Activated CD4-positive, alpha-beta memory T cell treated with anti-CD3 and anti-CD28 coated beads for 36 hours (primary cell): ENCODE measurements at places on chromosomes 1 and 21.
A peak's percentile ranks its signal among the peaks of the same experiment; 100 is the strongest.

DNA sequence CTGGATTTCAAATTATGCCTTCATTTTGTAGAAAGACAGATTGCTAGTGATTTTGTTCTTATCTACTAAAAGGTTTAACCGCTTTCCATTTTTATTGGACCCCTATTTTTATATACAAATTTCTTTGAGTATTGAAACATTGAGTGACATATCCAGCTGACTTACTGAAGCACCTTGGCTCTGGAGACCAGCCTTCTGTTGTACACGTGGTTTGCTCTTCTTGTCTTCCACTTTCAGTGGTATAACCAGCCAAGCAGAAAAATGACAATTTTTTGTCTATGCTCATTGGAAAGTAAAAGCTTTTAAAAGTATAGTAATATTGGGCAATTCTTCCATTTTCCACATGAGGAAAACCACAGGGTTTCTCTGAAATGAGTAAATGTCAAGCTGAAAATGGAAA is 4.4 kb downstream of the F13B start:
- no peak for DNase-seq

GRCh38 chr21:37582590-37582989 is 216.0 kb downstream of the DYRK1A start:
- peak; percentile 22 for DNase-seq

DNA sequence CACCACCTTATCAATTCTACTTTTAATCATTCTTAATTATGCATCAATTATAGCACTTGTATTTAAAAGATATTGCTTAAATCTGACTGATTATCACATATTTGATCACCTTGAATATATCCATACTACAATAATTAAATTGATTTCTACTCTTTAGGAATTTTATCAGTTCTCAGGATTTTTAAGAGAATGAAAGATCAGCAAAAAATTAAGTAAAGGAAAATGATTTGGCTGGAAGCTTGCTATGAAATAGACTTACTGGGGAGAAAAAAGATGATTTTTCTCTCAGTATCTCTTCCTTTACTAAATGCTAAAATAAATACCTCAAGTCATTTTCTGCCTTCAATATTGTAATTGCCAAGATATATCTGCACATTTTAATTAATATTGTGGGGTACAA is 848.6 kb downstream of the LTN1 start:
- no peak for DNase-seq

- no peak for DNase-seq
Measured at GRCh38 chr21:28675331-28676041, 317.2 kb downstream of the LTN1 start.

DNA sequence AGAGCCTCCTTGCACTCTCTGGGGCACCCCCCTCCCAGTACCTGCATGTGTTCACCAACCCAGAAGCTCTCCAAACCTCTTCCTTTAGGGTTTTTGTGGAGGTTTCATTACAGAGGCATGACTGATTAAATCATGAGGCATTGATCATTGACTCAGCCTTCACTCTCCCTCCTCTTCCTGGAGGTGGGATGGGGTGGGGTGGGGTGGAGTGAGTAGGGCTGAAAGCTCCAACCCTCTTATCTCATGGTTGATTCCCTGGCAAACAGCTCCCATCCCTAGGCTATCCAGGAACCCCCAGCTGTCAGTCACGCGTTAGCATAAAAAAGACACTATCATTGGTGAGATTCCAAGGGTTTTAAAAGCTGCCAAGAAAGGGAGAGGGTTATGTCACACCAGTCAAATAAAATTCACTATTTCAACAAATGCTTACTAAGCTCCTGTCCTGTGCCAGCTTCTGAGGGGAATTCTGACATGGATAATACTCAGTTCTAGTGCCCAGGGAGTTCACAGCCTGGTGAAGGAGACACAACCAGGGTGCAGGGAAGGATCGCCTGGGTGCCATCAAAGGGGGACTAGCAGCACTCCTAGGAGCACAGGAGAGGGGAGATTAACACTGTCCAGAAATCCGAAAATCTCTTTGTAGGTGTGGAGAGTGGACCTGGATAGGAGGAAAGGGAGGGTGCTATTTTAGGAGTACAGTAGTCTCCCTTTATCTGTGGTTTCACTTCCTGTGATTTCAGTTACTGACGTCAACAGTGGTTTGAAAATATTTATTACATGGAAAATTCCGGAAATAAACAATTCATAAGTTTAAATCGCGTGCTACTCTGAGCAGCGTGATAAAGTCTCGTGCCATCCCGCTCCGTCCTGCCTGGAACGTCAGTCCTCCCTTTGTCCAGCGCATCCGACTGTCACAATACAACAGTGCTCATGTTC is 6.8 kb upstream of the IL24 start:
- DNase-seq = peak; percentile 47

- DNase-seq = no peak
Measured at GRCh38 chr1:28176492-28177470, at the start of gene PTAFR. PTAFR (minus strand) TSS chr1:28176690; CDS start chr1:28151021, 25,669 bp downstream.

DNA sequence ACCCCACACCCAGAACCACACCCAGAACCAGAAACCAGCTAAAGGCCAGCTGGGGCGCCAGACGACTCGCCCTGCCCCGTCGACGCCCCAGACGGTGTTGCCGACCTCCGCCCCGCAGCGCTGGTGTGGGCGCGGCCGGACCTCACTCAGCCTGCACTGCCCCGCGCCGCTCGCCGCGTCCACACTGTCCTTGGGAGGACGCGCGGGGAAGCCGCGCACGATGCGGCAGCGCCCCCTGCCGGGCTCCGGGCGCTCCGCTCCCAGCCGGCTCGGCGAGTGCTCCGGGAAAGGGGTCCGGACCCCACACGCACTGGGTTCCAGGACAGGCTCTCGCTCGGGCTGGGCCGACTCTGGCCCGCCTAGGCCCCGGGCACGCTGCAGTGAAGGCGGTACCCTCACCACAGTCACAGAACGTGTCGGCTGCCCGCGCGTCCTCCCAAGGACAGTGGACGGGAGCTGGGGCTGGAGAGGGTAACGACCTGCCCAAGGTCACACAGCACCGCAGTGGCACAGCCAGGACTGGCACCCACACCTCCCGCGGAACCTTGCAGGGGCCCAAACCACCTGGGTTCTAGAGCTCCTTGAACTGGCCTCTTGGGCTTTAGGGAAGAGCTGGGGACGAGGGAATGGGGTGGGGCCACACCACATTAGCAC is 90.2 kb downstream of the DMRTA2 start:
- peak; percentile 61 for DNase-seq
